ENCODE measurements at places on chromosomes 13 and 19. TPM values are rescaled to one million over a fixed set of nuclear protein-coding genes. Genes with fewer than 3 reads are reported as not detected.

CACNA1A gene
- total RNA-seq = 0.03 TPM

ZNF563 gene
- not detected for total RNA-seq

THAP8 gene
- 6.0 TPM for total RNA-seq

LTBP4 gene
- total RNA-seq = 57.0 TPM

MAMSTR gene
- total RNA-seq = 0.23 TPM

Data from A549 treated with Hydrocortisone at 1 μM for 4 hours (cell line).